WTC11 (cell line): ENCODE measurements at places on chromosomes 4 and X. TPM values are rescaled to one million over a fixed set of nuclear protein-coding genes. Genes with fewer than 3 reads are reported as not detected.

DNA sequence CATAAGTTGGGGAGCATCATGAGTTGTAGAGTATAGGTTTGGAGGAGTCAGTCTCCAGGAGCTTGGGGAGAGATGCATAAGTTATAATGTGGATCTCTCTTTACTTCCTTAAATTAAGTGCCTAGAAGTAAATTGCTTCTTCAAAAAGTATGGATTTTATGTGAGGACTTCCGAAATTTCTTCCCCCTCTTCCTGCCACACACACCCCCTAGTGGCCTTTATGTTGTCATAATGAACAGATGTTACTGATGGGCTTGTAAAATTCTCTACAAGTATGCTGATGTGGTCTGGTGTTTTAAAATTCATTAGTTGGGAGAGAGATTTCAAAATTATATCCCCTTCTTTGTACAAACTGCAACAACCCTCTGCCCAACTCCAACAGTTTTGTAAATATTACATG lies 2.3 kb upstream of the METTL14 start:
- no peak for DNase-seq

GRCh38 chr4:156968479-156968984 lies 3.1 kb downstream of the PDGFC start:
- DNase-seq = peak; percentile 66

SPARCL1 gene
- total RNA-seq = 0.82 to 0.89 TPM (median 0.85 TPM) in 3 replicates

GRCh38 chr4:26839016-26839415 lies 21.6 kb upstream of the STIM2 start:
- no peak for DNase-seq

- DNase-seq = no peak
Measured at GRCh38 chr4:5619913-5620625, 88.3 kb downstream of the EVC2 start.

DNA sequence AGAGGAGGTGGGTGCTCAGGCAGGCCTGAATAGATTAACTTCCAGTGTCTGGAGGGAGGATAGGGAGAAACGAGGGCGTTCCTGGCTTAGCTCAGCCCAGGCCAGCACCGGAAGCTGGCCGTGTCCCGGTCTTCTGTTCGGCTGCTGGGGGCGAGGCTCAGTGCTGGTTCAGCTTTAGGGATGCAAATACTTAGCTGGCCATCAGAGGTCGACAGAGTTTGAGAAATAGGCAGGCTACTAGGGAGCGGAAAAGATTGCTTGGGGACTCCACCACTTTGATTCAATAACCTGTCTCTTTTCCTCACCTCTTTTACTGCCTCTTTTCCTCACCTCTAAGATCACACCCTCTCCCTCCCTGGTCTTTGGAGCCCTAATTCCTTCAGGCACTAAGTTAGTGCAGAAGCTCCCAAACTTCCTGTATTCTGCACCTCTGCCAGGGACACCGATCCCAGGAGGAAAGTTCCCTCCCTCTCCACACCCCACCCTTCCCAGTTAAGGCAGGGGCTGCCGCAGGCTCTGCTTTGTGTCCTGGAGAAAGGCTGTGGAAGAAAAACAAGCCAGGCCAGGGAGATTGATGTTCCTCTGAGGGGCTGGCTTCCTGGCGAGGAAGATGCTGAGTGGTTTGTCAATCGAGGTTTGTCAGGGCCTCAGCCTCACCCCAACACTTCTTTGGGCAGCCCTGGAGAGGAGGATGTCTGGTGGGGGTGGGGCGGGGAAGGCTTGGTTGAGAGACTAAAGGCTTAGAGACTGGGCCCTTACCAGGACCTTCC lies 6.0 kb upstream of the EFNB1 start:
- no peak for DNase-seq

GRCh38 chr4:2066011-2066551 lies 7.0 kb downstream of the NAT8L start:
- DNase-seq = peak; percentile 8

GRCh38 chr4:163600727-163601126 lies 106.2 kb downstream of the TMA16 start:
- no peak for DNase-seq
